GM04504 (cell line): ENCODE measurements at places on chromosomes 12 and 14.

- DNase-seq: no peak
Measured at GRCh38 chr12:72836194-72836593, 564.0 kb downstream of the TRHDE start.

DNA sequence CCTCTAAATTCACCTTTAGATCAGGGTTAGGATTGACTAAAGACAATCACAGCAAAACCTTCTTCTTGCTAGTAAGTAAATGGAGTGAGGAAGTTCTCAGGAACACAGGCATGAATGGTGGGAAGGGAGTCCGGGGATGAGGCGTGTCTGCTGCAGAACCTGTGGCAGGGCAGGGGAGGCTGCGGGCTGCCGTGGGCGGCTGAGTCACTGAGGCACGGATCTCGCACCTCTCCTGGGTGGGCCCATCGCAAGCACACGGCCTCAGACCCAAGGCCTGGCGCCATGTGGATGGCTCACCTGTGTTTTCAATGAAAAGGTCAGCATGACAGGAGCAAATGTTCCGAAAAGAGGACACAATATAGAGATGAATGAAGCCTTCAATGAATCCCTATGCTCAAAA lies 85.4 kb downstream of the PIWIL1 start:
- no peak for DNase-seq

- DNase-seq: peak; percentile 24
Measured at GRCh38 chr12:98644433-98644711, 216 bp downstream of the IKBIP start.

DNA sequence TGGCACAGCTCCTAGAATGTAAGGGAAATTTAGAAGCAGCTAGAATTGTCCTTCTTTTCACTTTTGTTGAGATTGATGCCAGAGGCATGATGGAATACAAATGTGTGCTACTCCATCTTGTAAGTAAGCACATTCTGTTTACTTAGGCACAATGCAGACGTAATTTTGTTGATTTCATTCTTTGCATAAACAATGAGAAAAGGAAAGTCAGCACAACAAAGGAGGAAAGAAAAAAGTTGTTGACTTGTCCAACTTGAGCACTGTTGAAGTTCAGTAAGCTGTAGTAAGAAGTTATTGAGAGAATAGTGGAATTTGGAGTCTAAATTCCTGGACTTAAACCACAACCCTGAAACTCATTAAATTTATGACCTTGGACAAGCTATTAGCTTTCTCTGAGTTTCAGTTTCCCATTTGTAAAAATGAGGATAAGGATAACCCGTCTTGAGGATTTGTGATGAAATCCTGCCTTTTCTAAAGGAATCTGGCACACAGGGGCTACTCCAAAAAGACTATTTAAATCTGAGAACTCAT lies 19.4 kb upstream of the CNTN1 start:
- DNase-seq: no peak

GRCh38 chr12:28500373-28501024 lies 310.2 kb downstream of the CCDC91 start:
- DNase-seq: no peak

DNA sequence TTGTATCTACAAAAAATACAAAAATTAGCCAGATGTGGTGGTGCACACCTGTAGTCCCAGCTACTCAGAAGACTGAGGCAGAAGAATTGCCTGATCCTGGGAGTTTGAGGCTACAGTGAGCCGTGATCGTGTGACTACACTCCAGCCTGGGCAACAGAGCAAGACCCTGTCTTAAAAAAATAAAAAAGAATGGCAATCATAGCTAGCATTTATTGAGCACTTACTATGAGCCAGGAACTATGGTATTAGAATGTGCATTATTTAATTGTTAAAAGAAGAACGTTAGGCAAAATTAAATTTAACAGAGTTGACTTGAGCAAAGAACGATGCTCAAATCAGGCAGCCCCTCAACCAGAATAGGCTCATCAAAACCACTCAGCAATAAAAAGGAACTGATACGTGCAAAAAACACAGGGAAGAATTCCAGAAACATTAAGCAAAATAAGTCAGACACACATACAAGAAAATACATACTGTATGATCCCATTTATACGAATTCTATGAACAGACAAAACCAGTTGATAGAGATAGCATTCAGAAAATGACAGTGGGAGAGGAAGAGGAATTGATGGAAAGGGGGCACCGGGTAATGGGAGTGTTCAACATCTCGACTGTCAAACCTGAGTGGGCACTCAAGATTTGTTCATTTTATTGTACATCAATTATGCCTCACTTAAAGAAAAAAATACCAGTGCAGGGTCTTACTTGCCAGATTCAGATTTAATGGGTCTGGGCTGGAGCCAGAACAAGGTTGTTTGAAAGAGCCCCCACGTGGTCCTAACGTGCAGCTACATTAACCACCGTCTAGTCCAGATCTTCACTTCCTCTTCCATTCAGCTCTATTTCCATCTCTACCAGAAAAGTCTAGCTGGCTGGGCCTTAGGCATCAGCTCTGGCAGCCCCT lies 8.0 kb downstream of the SCNN1A start:
- DNase-seq: no peak

DNA sequence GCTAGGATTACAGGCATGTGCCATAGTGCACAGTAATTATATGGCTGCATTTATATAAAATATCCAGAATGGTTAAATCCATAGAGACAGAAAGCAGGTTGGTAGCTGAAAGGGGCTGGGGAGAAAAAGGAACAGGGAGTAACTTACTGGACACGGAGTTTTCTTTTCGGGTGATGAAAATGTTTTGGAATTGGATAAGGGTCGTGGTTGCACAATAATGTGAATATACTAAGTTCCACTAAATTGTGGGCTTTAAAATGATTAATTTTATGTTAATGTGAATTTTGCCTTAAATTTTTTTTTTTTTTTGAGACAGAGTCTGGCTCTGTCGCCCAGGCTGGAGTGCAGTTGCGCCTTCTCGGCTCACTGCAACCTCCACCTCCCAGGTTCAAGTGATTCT lies 70.1 kb upstream of the BDKRB2 start:
- no peak for DNase-seq

DNA sequence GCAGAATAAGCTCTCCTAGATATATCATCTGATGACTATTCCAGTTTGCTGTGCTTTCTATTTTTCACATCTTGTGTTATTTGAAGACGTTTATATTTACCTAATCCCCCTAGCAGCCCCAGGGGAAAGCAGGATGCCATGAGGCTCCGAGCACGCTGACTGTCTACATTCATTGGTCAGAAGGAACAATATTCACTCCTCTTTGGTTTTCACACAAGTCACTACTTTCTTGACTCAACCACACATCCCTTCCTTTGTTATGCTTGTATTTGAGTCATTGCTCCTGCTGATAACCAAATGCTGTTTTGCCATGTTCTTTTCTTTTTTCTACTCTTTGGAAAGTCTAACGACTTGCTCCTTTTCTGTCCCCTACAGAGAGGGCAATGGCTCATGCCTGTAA lies 86.5 kb upstream of the SLC38A2 start:
- no peak for DNase-seq

GRCh38 chr12:4434301-4434700 lies 11.3 kb downstream of the FGF6 start:
- DNase-seq: no peak

GRCh38 chr14:105249182-105250007 lies 1.1 kb downstream of the BTBD6 start:
- DNase-seq: no peak

DNA sequence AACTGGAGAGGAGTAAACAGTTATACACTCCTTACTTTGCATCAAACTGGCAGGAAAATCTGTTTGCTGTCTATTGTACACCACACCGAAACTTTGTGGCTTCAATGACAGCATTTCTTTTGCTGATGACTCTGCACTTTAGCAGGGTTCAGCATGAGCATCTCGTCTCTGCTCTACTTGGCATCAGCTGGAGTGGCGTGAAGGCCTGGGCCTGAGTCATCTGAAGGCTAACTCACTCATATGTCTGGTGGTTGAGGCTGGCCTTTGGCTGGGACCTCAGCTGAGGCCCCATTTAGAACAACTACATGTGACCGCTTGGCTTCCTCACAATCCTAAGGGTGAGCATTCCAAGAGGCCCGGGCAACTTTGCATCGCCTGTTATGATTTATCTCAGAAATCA lies 28.7 kb upstream of the REP15 start:
- peak; percentile 76 for DNase-seq
